Posterior vena cava (tissue), 2 donors: ENCODE measurements at places on chromosomes 2 and 18. TPM values are rescaled to one million over a fixed set of nuclear protein-coding genes. Genes with fewer than 3 reads are reported as not detected.

Gene CFAP210
- total RNA-seq: not detected

Gene MCEE
- total RNA-seq: 22.6 TPM

GRCh38 chr2:233076749-233077148 lies 16.6 kb downstream of the INPP5D start:
- DNase-seq: no peak

Gene DBI
- 56.6 TPM for total RNA-seq

Gene COL3A1
- 2,244 TPM for total RNA-seq

- DNase-seq: no peak
These were observed 97.0 kb downstream of the NEB start for GRCh38 chr2:151637271-151637781.

Gene RMC1
- total RNA-seq: 20.5 TPM

- no peak for DNase-seq
These were observed 2.2 kb upstream of the SP5 start for GRCh38 chr2:170712653-170713542.

Gene PLA2R1
- 13.9 TPM for total RNA-seq

Gene GPR39
- total RNA-seq: 0.37 TPM

Gene ZSWIM2
- total RNA-seq: not detected

DNA sequence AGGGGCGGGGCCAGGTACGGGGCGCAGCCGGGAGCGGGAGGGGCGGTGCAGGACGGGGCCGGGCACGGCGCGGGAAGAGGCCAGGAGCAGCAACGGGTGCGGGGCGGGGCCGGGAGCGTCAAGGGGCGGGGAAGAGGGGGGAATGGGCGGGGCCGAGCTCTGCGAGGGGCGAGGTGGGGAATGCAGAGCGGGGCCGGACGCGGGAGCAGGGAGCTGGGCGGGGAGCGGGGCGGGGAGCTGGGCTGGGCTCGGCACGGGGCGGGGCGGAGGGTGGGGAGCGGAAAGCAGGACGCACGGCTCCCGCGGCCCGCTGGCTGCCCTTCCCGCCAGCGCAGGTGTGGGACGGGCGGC lies at the start of gene IMPA2:
Gene IMPA2 (plus strand): TSS at position 316 of the 351 bp plus-strand sequence. CDS start 163 bp downstream, outside the sequence.
- peak; percentile 99 for DNase-seq

Gene ARHGAP25
- total RNA-seq: 8.1 TPM

Gene CYP27C1
- total RNA-seq: 0.29 TPM

- DNase-seq: no peak
These were observed 161.6 kb upstream of the EPB41L3 start for GRCh38 chr18:5705393-5705792.

- no peak for DNase-seq
These were observed 1132.1 kb upstream of the ZEB2 start for GRCh38 chr2:145652036-145652435.

Gene CGREF1
- total RNA-seq: 25.8 TPM

GRCh38 chr2:139177041-139177440 lies 396.9 kb upstream of the NXPH2 start:
- DNase-seq: no peak

DNA sequence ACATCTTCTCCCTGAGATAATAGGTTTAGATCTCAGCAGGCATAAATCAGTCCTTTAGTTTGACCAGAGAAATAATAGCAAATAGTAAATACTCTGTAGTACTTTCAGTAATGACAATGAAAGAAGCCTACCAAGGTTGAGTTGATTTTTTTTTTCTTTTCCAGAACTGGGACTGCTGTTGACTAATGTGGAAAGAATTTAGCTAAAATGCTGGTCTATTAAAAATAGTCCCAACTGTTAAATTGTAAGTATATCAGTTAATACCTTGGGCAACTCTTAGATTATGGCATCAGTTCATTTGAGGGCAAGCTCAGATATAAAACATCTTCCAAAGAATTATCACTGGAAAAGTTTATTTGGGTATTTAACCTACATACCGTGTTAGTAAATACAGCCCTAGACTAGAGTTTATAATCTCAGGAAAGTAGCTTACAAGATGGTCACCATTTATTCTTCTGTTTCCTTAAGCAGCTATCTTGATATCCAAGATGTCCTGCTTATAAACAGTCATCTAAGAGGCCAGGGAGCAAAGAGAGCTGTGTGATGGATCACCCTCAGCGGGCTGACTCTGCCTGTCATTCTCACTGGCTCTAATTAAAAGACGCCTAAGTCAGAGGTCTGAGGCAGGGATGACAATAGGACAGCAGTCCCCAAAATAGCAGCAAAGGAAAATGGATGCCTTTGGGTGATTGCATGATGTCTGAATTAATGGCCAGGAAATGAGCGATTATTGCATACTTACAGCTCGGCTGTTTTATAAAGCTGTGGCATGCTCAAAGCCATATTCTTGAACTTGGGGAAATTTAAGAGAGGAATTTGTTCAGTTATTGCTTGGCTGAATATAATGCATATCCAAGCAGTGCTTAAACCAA lies 121.3 kb downstream of the MTX2 start:
- DNase-seq: no peak

Gene SLC38A11
- total RNA-seq: 1.3 TPM

GRCh38 chr2:105468582-105469042 lies 69.8 kb upstream of the FHL2 start:
- no peak for DNase-seq

DNA sequence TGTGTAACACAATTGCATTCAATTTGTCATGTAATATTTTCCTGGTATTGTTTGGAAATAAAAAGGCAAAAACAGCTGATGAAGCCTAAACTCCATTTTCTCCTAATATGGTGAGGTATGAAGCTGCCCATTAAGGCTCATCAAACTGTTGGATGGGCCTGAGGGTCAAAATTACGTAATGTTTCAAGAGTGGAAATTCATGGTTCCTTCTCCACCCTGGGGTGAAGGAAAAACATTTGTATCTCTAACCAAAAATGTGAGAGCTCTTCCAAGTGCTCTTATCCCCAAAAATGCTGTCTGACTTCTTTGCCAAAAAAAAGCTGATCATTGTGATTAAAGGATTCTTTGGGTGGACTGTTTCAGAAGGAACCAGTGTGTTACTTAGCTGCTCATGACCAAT lies 91.8 kb downstream of the ARHGAP28 start:
- no peak for DNase-seq

- DNase-seq: no peak
These were observed 213.7 kb downstream of the TTC32 start for GRCh38 chr2:19688059-19688458.

DNA sequence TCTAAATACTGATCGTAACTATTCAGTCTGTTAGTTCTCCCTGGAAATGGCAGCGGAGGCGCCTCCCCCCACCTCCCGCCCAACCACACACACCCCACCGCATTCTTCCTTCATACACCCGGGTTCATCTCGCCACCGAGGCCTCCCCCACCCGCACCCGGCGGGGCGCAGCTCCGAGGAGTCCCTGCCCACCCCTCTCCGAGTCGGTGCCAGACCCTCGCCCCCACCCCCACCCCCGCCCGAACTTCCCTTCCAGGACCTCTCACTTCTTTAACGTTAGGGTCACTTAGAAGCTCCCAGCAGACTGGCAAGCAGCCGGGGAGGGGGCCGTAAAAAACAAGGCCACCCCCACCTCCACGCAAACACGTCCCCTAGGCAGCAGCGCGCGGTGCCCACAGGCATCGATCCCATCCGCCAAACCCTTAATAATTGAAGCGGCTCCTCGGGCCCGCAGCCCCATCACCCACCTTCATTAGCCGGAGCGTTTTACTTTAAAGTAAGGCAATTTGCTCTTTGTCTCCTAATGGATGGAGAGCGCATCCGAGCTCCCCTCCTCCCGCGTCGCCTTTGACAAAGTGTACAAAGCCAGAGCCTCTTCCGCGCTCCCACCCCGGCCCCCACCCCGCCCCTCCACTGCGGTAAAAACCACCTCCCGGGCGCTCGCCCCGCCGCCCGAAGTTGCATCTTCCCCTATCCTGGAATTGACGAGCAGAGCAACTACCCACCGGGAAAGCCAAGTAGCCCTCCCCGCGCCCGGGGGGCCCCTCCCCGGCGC lies 624 bp downstream of the ZNF516 start:
- DNase-seq: peak; percentile 82

Gene CPO
- total RNA-seq: 0.24 TPM

Gene DSC3
- 0.43 TPM for total RNA-seq

DNA sequence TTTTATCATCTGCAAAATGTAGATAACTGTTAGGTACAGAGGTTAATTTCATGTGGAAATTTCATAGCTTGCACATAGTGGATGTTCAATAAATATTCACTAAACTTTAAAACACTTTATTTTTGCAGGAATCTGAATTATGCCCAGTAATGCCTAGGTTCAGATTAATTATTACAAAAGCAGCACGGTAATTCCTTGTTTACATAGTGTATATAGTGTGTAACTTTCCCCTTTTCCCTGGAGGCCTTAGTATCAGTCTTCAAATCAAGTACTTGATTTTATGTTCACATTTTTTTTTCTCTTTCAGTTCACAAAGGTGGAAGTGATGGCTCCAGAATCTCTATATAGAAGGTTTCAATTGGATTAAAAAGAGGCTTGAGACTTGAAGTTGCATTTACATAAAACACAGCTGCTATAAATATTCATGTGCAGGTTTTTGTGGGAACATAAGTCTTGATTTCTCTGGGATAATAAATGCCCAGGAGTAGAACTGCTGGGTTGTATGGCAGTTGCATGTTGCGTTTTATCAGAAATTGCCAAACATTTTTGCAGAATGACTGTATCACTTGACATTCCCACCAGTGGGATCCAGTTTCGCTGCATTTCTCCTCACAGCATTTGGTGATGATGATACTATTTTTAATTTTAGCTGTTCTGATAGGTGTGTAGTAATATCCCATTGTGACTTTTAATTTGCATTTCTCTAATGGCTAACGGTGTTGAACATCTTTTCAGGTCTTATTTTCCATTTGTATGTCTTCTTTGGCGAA lies 27.6 kb upstream of the LGALSL start:
- DNase-seq: no peak

DNA sequence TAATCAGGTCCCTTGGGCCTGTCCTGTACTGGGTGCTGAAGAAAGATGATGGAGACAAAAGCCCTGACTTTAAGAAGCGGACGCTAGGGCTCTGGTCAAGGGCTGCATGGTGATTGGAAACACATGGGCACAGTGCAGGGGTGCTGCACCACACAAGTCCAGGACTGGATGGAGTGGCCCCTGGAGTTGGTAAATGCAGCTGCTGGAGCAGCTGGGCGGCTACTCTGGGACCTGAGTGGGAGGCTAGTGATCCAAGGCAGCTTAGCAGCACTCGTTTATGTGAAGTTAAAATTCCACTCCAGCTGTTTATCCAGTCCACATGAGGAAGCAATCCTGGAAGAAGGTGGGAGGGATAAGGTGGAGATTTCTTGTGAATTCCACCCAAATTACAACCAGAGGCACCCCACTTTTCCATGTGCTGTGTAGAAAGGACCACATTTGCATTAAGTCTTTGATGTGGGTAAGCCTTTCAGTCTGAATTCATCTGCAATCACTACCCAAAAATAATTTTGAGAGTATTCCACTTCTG lies 24.9 kb downstream of the MERTK start:
- DNase-seq: no peak

DNA sequence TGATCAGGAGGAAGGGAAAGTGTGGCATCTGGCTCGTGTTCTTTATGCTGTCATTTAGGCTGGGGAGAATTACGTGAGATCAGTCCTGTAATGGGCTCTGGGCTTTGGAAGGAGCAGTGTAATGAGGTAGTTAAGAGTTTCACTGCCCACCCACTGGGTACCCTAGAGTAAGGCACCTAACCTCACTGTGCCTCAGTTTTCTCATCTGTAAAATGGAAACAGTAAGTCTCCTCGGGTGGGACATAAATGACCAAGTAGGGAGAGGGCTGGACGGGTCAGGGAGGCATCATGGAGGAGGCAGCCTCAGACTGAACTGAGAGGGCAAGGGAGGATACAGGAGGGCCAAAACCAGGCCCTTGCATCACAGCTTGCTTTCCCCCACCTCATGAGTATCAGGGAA lies 97.3 kb upstream of the MCFD2 start:
- DNase-seq: no peak

- no peak for DNase-seq
These were observed 2.5 kb upstream of the UGT1A7 start for GRCh38 chr2:233679196-233679595.

Gene NEUROD1
- not detected for total RNA-seq

GRCh38 chr2:152134488-152135280 lies 35.8 kb upstream of the CACNB4 start:
- no peak for DNase-seq

- no peak for DNase-seq
These were observed 316.6 kb upstream of the CHST9 start for GRCh38 chr18:27501671-27502070.

Gene TMEM87B
- 28.3 TPM for total RNA-seq

DNA sequence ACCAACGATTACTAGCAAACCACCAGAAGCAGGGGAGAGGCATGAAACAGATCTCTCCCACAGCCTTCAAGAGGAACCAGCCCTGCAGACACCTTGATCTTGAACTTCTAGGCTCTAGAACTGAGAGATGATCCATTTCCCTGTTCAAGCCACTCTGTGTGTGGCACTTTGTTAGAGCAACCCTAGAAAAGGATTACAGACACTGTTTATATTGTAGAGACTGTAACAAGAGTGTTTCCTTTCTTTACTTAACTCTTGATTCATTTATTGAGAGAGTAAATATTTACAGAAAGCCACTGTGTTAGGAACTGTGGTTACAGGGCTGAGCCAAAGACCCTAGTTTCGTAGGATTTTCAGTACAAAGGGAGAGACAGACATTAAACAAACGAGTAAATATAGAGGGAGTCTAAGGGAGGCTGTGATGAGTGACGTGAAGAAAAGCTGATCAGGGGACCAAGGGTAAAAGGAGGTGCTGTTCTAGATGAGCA lies 10.9 kb downstream of the CCDC68 start:
- no peak for DNase-seq

- DNase-seq: no peak
These were observed 1176.2 kb downstream of the SUCLG1 start for GRCh38 chr2:83282841-83283240.

GRCh38 chr18:34840256-34840826 lies 130.2 kb downstream of the DTNA start:
- DNase-seq: no peak

GRCh38 chr2:70261501-70261900 lies 3.6 kb downstream of the PCYOX1 start:
- DNase-seq: no peak

Gene CELF4
- not detected for total RNA-seq

Gene TPRKB
- 27.7 TPM for total RNA-seq

- no peak for DNase-seq
These were observed 186.6 kb downstream of the NRP2 start for GRCh38 chr2:205868773-205869333.

GRCh38 chr2:233498126-233498525 lies 68.5 kb downstream of the USP40 start:
- DNase-seq: no peak

Gene ZNF513
- total RNA-seq: 15.7 TPM

DNA sequence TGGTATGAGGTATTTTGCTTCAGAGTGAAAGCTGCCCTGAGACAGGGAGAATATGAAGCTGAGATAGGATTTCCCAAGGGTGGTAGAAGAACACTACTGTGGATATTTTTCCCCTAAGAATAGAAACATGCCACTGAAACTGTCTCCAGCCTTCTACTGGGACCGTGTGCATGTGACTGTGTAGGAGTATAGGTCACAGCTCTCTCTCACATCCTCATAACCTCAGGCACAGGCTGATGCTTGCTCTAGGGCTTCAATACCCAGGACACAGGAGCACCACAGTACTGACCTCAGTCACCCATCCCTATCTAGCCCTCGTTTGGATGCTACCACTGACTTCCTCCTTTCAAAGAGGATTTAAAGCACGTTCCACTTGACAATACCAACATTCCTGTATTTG lies 67.2 kb downstream of the REV1 start:
- no peak for DNase-seq

GRCh38 chr2:143083636-143084035 lies 45.6 kb upstream of the ARHGAP15 start:
- no peak for DNase-seq

GRCh38 chr2:232925153-232925820 lies 55.2 kb downstream of the SNORC start:
- DNase-seq: no peak

Gene EVA1A
- 1.1 TPM for total RNA-seq
